ENCODE measurements at places on chromosomes 2 and 18. TPM values are rescaled to one million over a fixed set of nuclear protein-coding genes. Genes with fewer than 3 reads are reported as not detected.

RAB17 gene
- 0.54 TPM for total RNA-seq

RNU2-63P gene
- not detected for total RNA-seq

DNA sequence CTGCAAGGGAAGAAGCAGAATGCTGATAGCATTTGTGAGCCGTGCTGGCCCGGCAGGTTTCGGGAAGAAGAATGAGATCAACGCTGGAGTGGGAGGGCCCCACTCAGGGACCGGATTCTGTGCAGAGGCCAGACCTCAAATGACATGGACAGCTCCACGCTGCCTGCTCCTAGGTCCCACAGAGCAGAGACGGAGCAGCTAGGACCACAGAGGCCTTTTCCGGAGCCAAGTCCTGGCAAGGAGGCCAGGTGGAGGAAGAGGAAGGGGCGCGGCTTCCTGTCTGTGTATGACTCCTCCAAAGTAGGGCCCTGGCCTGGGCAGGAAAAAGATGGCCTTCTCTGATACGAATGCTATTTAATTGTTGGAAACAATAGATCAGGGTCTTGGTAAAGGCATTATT is 139.9 kb downstream of the LRRC30 start:
- no peak for DNase-seq

GRCh38 chr2:102181919-102182635 is 4.7 kb upstream of the IL1RL2 start:
- DNase-seq, result peak; percentile 53

GRCh38 chr2:172021074-172021931 is 21.6 kb downstream of the METAP1D start:
- no peak for DNase-seq
